Upper lobe of right lung (tissue), 1 donor: ENCODE measurements at places on chromosomes 5 and 9. TPM values are rescaled to one million over a fixed set of nuclear protein-coding genes. Genes with fewer than 3 reads are reported as not detected.

EDIL3 gene
- 42.4 TPM for total RNA-seq

NFIB gene
- 99.4 TPM for total RNA-seq

C9orf153 gene
- total RNA-seq, result 0.23 TPM

PCDHA13 gene
- 2.3 TPM for total RNA-seq

CDKN2B gene
- 31.3 TPM for total RNA-seq

PPP1R2B gene
- total RNA-seq, result not detected

DND1 gene
- total RNA-seq, result 0.84 TPM

PCDHGA7 gene
- total RNA-seq, result 2.5 TPM

SOHLH1 gene
- total RNA-seq, result not detected

IER5L gene
- total RNA-seq, result 9.6 TPM

- DNase-seq, result no peak
- H3K27ac ChIP-seq, result no peak overlapping the region
- no peaks in the 10 kb centered on the region for H3K36me3 ChIP-seq
- no peak overlapping the region for H3K4me3 ChIP-seq
Observed at GRCh38 chr5:111299831-111300432, 75.7 kb downstream of the CAMK4 start.

GRCh38 chr5:78508186-78508765 is 140.3 kb downstream of the LHFPL2 start:
- H3K4me1 ChIP-seq, result peaks cover 49% of the 10 kb centered on the region
- peak overlapping the region; percentile 56 for H3K4me3 ChIP-seq
- DNase-seq, result no peak
- no peaks in the 10 kb centered on the region for H3K27me3 ChIP-seq
- no peak overlapping the region for H3K27ac ChIP-seq
- no peaks in the 10 kb centered on the region for H3K36me3 ChIP-seq

DNA sequence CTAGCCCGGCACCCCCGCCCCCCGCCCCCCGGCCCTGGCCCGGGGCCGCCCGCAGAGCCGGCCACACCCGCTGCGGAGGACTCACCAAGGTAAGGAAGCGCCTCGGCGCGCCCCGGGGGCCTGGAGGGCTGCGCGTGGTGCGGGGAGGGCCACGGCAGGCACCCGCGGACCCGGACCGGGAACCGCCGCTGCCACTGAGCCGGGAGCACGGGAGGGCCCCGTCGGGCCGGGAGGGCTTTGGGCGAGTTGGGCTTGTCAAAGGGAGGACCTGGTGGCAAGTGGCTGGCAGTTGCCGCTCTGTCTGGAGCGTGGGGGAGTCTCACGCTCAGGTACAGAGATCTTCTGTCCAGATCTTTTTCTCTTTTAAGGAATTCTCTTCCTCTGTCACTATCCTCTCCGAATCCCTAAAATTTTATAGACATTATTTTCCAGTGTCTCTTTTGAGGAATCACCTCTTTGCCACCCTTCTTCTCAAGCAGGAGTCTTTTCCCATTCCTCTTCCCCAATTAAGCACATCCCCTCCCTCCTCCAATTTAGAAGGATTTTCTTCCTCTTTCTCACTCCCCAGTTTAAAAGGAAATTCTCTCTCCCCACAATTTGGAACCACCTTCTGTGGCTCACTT is 11.3 kb upstream of the LHX2 start:
- peaks cover 93% of the 10 kb centered on the region for H3K27me3 ChIP-seq
- H3K4me3 ChIP-seq, result no peak overlapping the region
- no peaks in the 10 kb centered on the region for H3K36me3 ChIP-seq

GRCh38 chr9:94967482-94967881 is 241.0 kb downstream of the AOPEP start:
- DNase-seq, result no peak
- no peaks in the 10 kb centered on the region for H3K27me3 ChIP-seq
- H3K27ac ChIP-seq, result no peak overlapping the region
- H3K4me3 ChIP-seq, result no peak overlapping the region
- H3K4me1 ChIP-seq, result no peaks in the 10 kb centered on the region
- no peaks in the 10 kb centered on the region for H3K36me3 ChIP-seq

- no peak for DNase-seq
- H3K4me1 ChIP-seq, result no peaks in the 10 kb centered on the region
- H3K36me3 ChIP-seq, result peaks cover 14% of the 10 kb centered on the region
Observed at GRCh38 chr9:125932012-125932411, 184.8 kb downstream of the PBX3 start.

DNA sequence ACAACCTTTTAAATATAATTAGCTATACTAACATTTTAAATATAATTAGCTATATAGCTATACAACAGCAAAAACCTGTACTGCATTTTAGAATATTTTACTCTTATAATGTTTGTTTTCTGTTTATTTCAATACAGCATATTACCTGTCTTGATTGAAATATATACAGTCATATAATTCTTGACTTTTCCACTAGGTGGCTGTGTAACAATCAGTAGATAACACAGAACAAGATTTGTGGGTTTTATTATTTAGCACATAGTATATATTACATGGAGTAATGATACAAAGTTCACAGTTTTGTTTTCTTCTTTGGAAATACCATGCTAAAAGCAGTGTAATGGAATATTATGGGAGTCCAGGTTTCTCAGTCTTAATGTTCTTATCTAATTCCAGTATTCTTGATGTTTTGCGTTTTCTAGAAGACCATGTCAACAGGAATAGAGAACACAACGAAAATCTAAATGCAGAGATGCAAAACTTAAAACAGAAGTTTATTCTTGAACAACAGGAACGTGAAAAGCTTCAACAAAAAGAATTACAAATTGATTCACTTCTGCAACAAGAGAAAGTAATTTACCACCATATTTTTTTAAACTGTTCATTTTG is 13.3 kb downstream of the HMMR start:
- DNase-seq, result no peak
- H3K27ac ChIP-seq, result no peak overlapping the region
- H3K4me3 ChIP-seq, result no peak overlapping the region
- H3K27me3 ChIP-seq, result no peaks in the 10 kb centered on the region

DNA sequence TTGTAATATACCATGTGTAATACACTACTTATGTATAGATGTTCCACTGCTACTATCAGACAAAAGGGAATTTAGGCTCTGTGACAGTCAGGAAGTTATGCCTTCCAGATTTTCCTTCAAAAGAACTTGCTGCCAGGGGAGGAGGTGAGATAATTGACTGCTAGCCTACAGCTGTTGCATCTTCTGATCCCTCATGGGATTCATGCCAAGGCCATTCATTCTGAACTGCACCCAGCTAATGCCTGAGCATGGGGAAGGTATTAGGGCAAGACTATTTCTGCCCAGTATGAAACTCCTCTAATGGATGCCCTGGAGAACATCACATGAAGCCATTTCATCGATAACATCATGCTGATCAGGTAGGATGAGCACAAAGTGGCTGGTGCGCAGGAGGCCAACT is 746.5 kb upstream of the ZNF608 start:
- H3K36me3 ChIP-seq, result no peaks in the 10 kb centered on the region
- DNase-seq, result no peak
- H3K27me3 ChIP-seq, result no peaks in the 10 kb centered on the region
- no peak overlapping the region for H3K27ac ChIP-seq
- no peaks in the 10 kb centered on the region for H3K4me1 ChIP-seq
- H3K4me3 ChIP-seq, result no peak overlapping the region

- H3K36me3 ChIP-seq, result no peaks in the 10 kb centered on the region
- no peak overlapping the region for H3K4me3 ChIP-seq
- H3K4me1 ChIP-seq, result no peaks in the 10 kb centered on the region
- H3K27ac ChIP-seq, result no peak overlapping the region
- no peak for DNase-seq
- no peaks in the 10 kb centered on the region for H3K27me3 ChIP-seq
Observed at GRCh38 chr5:56986626-56986947, 34.7 kb upstream of the MIER3 start.

DNA sequence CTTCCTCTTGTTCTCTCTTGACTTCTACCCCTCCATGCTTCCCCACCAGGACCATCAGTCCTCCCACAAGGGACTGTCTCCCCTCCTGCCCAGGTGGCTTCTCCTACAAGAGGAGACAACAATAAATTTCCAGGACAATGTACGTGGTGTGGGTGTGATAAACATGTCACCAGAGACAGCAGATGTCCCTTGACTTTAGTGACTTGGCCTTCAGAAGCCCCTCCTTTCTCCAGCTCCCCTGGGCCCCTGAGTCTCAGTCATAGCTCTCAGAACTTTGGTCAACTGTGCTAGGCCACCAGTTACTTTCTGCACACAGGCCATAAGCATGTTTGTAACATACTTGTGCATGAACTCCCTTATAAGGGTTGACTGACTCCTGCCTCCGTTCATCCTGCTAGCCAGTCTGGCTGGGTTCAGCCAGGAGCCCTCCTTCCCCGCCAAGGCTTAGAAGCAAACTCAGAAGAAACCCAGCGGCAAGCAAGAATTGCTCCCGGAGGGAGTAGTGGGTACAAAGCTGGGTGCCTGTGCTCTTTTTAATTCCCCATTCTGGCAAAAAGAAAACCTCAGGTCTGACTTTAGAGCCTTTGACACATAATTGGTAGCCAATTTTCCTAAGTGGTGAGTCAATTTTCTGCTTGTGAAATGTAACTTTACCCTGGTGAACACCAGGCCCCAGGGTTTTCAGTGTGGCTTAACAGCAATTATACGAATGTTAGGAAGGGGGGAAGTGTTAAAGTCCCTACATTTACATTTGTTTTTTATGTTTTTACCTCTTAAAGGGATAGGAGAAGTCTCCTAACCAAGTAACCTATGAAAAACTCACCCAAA is 49.2 kb downstream of the EBF1 start:
- H3K36me3 ChIP-seq, result no peaks in the 10 kb centered on the region
- peaks cover 4% of the 10 kb centered on the region for H3K4me1 ChIP-seq
- peaks cover 32% of the 10 kb centered on the region for H3K27me3 ChIP-seq
- DNase-seq, result no peak
- no peak overlapping the region for H3K4me3 ChIP-seq
- peak overlapping the region; percentile 39 for H3K27ac ChIP-seq

DNA sequence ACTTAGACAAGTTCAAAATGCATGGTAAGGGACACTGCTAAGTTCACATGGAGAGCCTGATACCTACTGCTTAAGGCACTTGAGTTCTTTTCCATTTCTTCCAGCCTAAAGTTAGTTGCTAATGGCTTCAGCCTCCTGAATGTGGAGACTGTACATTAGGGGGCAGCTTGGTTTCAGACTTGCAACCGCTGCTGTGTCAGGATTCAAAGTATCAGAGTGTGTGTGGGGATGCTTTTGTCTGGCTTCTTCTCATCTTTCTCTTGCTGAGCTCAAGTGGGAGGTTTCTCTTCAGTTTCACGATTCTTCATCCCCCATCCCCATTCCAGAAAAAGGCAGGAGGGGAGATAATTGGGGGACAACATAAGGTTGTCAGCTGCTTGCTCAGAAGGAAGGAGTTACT is 49.4 kb downstream of the ATP10B start:
- H3K27ac ChIP-seq, result no peak overlapping the region
- no peak for DNase-seq
- H3K27me3 ChIP-seq, result no peaks in the 10 kb centered on the region
- H3K4me3 ChIP-seq, result no peak overlapping the region
- peaks cover 4% of the 10 kb centered on the region for H3K4me1 ChIP-seq

DNA sequence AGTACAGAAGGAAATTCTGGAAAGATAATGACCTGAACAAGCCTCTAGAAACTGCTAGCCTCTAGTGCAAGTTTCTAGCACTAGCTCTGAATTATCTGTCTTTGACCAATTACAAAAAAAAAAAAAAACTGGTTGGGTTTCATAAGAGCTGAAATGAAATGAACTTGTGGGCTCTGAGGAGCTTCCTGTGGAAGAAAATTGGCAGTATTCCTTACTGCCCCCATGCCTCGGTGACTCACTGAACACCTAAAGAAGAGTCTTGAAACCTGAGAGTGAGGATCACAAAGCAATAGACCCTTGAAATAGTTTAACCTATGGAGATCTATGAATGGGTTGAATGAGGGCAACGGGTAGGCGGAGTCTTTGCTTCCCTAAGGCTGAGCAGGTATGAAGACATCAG is 263.6 kb upstream of the RASA1 start:
- H3K4me3 ChIP-seq, result no peak overlapping the region
- H3K4me1 ChIP-seq, result peaks cover 2% of the 10 kb centered on the region
- H3K36me3 ChIP-seq, result no peaks in the 10 kb centered on the region
- H3K27me3 ChIP-seq, result no peaks in the 10 kb centered on the region
- H3K27ac ChIP-seq, result no peak overlapping the region

GRCh38 chr9:71747576-71747975 is 20.7 kb downstream of the CEMIP2 start:
- no peak for DNase-seq
- peaks cover 33% of the 10 kb centered on the region for H3K4me1 ChIP-seq
- peak overlapping the region; percentile 5 for H3K27ac ChIP-seq
- H3K4me3 ChIP-seq, result no peak overlapping the region
- peaks cover 46% of the 10 kb centered on the region for H3K36me3 ChIP-seq

DNA sequence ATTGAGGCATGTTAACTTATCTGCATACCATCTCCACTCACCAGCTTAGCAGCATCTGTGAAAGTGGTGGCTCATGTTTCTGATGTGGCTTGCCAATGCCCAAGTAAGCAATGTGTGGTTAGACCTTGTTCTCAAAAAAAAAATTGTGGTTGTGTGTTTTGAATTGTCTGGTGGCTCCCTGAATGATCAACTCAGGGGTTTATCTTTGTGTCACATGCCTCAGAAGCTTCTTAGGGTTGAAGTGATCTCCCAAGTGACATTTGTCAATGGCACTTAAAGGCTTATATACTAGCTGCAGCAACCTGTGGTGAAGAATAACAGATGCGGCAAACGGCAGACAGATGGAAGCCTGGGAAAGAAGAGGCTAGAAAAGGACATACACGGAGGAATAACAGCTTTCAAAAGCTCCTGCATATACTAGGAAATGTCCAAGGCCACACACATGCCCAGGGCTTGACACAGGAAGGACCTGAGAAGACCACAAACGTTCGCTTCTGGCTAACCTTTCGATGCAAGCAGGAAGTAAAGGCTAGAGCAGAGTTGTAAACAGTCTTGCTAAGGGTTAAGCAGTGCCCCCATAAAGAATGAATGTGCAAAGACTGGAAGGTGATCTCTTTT is 42.2 kb upstream of the FSD1L start:
- no peaks in the 10 kb centered on the region for H3K36me3 ChIP-seq
- H3K4me3 ChIP-seq, result no peak overlapping the region
- H3K27me3 ChIP-seq, result no peaks in the 10 kb centered on the region
- no peak for DNase-seq
- H3K27ac ChIP-seq, result no peak overlapping the region
- no peaks in the 10 kb centered on the region for H3K4me1 ChIP-seq

DNA sequence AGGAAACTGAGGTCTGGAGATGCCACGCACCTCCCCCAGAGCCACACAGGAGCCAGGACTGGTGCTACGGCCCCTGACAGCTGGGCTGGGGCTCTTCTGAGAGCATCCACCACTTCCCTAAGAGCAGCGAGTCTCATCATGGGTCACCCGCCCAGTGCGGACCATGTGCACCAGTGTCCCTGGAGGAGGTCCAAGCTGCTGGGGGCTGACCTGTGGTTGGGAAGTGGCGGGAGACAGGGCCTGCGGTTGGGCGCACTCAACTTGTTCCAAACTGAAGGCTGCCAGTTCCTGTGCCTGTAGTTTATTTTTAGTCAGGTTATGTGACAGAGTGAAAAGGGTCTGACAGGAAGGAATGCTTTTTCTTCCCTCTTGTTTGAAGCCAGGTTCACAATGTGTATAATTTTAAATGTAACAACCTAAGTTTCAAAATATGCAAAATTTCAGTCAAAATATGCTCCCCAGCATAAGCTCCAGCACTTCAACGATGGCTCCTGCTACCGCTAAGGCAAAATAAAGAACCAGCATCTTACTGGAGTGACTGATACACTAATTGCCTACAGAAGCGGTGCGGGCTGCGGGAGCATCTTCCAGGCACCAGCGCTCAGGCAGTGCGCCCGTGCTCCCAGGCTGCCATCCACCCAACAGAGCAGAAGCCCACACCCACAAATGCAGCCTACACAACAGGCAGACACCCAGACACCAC is 14.8 kb downstream of the BARHL1 start:
- no peak for DNase-seq
- peaks cover 8% of the 10 kb centered on the region for H3K27me3 ChIP-seq
- H3K4me3 ChIP-seq, result no peak overlapping the region
- H3K27ac ChIP-seq, result no peak overlapping the region
- H3K4me1 ChIP-seq, result no peaks in the 10 kb centered on the region
